HFFc6 (cell line): ENCODE measurements at places on chromosomes 3 and 15.
A peak's percentile ranks its signal among the peaks of the same experiment; 100 is the strongest.

- no peaks in the 10 kb centered on the region for H3K4me1 ChIP-seq
- no peaks in the 10 kb centered on the region for H3K36me3 ChIP-seq
- H3K27me3 ChIP-seq = peaks cover 3% of the 10 kb centered on the region
Observed at GRCh38 chr3:59364496-59364895, 314.7 kb upstream of the CFAP20DC start.

- no peaks in the 10 kb centered on the region for H3K27me3 ChIP-seq
- no peaks in the 10 kb centered on the region for H3K4me1 ChIP-seq
- no peak overlapping the region for H3K4me3 ChIP-seq
- DNase-seq = no peak
- peaks cover 3% of the 10 kb centered on the region; the same call in 1 of the 2 replicates for H3K36me3 ChIP-seq
Observed at GRCh38 chr15:22253676-22254408, 173.5 kb downstream of the OR4M2 start.

DNA sequence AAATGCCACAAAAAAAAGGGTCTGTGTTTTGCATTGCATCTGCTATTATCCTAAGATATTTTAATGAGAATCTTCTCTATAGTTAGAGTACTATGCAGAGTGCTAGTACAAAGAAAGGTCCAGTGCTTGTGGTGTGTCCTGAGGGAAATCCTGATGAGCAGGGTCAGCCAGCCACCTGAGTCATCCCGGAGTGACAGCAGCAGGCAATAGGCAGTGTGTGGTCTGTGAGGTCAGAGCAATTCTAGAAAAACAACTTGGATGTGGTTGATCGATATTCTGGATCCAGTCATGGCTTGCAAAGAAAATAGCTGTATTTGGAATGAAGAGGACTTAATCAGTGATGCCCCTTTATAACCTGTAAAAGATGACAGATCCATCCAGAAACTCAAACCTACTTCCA lies 119.2 kb downstream of the CTNNB1 start:
- no peak overlapping the region for H3K4me3 ChIP-seq
- no peaks in the 10 kb centered on the region for H3K36me3 ChIP-seq
- peak; percentile 39 for DNase-seq
- no peaks in the 10 kb centered on the region for H3K27me3 ChIP-seq
- peaks cover 17% of the 10 kb centered on the region for H3K4me1 ChIP-seq

GRCh38 chr3:179660872-179661271 lies 8.0 kb downstream of the USP13 start:
- H3K27ac ChIP-seq = no peak overlapping the region
- no peak for DNase-seq
- H3K27me3 ChIP-seq = no peaks in the 10 kb centered on the region
- H3K4me3 ChIP-seq = no peak overlapping the region
- H3K4me1 ChIP-seq = peaks cover 53% of the 10 kb centered on the region

GRCh38 chr3:89372456-89372855 lies 265.0 kb downstream of the EPHA3 start:
- DNase-seq = no peak
- no peaks in the 10 kb centered on the region for H3K4me1 ChIP-seq
- H3K27ac ChIP-seq = no peak overlapping the region
- H3K36me3 ChIP-seq = no peaks in the 10 kb centered on the region
- no peaks in the 10 kb centered on the region; the same call in 1 of the 2 replicates for H3K27me3 ChIP-seq
